ENCODE measurements at places on chromosomes 5 and 9.

- no peak for DNase-seq
Observed at GRCh38 chr9:37038302-37038942, 4.4 kb upstream of the PAX5 start.

DNA sequence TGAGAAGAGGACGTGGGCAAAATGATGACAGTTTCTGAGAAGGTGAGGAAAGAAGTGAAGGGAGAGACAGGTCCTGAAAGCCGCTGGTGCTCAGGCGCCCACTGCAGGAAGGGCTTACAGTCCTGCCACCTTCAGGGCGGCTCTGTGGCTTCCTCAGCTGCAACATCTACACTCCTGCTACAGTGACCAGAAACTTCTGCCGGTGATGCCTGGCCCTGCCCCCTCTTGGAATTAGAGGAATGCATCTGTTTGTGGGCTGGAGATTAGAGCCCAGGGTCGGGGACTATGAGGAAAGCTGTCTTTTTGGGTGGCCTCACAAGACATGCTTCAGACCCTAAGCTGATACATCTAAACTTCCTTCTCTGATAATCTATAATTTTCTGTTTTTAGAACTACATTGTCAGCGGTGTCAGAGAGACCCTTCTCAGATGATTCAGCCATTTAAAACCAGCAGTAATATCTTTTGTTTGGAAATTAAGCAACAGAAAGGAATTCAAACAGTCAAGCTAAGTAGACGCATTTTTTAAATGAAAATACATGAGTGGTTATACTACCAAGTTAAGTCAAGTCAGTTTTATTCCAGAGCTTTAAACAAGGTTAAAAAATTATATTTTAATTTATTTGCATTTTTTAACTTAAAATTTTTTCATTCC, 30.4 kb downstream of the PRDM6 start:
- peak; percentile 64 for DNase-seq

DNA sequence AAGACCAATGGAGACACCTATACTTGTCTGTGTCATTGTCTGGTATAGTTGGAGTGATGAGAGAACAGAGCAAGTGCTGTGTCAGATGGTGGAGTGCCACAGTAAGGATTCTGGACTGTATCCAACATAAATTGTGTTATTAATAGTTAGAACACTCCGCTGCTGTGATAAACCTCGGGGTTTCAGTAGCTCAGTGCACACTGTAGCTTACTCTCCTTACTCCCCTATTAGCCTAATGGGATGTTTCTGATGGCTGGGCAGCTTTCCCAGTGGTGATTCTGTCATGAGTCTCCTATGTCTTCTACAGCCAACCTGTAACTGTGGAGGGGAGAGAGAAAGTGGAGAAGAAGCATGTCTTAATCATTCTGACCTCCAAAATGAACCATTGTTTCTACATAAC, 127.6 kb upstream of the PTCH1 start:
- peak; percentile 2 for DNase-seq

GRCh38 chr5:127705120-127705892, 2.1 kb downstream of the CCDC192 start:
- DNase-seq, result peak; percentile 87

DNA sequence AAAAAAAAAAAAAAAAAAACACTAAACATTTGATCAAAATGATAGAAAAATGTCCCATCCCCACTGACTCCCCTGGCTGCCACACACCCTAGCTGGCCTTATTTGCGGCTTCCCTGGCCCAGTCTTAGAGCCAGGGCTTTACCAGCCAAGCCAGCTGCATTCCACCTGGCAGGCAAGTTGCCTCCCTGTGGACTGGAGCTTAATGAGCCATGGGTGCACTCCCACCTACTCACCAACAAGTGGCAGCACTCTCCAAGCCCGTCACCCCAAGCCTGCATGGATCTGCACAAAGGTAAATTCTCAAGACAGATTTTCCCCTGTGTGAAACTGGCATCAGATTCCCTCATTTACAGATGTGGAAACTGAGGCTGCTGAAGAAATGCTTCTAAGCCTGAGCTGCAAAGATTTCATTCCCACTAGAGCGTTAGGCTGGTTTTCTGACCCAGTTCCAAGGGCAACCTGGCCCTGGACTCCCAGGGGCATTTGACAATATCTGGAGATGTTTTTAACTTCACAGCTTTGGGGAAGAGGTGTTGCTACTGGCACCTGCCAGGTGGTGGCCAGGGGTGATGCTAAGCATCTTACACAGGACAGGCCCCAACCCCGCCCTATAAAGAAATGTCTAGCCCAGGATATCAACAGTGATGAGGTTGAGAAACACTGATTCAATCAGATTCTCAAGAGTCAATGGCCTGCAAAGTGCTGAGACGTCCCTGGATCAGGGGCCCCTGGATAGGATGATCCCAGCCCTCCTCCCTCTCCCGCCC, 21.9 kb upstream of the VDAC1 start:
- DNase-seq, result peak; percentile 75

- peak; percentile 33 for DNase-seq
Observed at GRCh38 chr5:142507531-142508372, 178.1 kb downstream of the FGF1 start.

DNA sequence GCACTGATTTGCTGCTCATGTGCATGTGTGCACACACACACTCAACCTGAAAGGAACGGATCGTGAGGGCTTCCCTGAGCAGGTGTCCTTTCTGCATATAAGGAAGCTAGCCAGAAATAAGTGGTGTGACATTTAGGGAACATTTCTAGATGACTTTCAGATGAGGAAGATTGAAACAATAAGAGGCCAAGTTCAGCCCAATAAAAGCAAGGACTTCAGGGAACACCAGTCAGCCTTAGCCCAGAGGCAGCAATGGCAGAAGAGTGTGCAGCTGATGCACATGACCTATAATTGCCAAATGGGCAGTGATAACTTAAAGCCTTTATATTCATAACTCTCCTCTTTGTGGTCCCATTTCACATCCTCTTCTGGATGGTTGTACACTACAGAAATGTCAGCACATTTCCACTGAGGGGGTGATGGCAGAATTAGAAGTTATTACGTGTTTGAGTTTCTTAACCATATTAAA, 255.5 kb downstream of the TRIM32 start:
- DNase-seq, result no peak

DNA sequence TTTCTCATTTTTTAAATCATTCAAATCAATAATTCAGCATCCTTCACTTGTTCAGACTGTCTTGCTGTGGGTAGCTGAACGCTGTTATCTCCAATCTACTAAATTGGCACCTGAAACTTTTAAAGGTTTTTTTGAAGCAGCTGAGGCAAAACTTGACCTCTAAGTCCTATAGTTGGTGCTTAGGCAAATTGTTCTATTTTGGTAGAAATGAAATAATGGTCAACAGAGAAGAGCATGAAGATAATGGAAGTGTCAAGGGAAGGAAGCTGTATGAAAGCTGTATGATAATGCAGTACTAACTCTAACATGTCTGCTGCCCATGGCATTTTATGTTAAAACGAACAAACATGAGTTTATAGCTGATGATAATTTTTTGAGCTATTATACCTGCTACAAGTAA, 138.0 kb downstream of the GDNF start:
- DNase-seq, result no peak

- no peak for DNase-seq
Observed at GRCh38 chr5:81779916-81780266, 29.0 kb upstream of the SSBP2 start.

DNA sequence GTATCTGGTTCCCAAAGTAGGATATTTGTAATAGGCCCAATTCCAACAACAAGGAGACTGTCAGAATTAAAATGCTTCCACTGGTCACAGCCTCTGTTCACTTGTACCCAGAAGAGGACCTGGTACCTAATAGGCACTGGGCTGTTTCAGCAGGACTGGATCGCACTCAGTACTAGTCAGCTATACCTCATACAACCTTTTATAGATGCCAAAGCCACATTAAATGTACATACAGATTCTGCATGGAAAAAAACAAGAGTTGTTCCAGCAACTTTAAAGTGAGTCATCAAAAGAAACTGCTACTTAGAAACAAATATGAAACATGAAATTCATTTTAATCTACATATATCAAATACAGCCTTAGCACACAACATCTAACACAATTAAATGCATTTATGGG, 87.5 kb downstream of the GPR21 start:
- DNase-seq, result peak; percentile 46

DNA sequence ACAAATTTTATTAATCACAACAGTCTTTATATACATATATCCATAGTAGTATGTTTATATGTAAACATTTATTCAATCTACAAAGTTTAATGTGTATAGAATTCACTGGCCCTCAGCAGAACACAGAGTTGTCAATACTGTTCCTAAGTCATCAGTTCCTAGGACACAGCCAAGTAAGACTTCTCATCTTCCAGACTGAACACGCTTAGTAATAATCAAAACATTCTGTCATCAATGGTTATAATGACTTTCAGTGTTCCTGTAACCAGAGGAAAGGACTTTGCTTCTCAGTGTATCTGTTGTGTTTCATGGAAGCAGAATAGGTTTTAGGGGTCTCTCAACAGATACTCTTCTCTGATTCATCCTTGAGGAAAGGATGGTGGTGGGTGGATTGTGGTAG, 82.2 kb downstream of the SMIM23 start:
- DNase-seq, result peak; percentile 51

DNA sequence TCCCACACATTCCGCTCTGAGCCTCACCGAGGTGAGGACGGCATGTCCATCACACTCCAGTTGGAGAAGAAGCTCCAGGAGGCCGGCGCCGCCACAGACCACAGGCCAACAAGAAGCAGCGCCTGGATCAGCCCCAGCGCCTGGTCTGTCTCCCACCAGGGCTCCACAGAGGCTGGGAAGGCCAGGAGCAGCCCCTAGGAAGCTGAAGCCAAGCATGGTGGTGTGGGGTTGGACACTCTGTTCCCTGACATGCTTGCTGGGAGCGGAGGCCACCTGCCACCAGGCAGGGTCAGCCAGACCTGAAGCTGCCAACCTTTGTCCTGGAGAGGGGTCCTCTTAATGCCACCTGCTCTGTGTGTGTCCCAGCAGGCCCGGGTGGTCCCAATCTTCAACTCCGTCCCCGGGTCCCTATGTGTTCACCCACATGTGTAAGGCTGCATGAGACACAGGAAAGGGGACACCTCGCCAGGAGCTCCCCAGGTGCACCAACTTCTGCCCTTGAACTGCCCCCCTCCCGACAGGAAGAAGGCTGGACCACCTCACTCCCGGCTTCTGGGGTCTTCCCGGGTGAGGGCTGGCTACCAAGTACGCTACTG, 140.1 kb upstream of the PPP1R26 start:
- DNase-seq, result no peak

GRCh38 chr5:110852053-110852452, 113.2 kb downstream of the SLC25A46 start:
- DNase-seq, result peak; percentile 11

GRCh38 chr9:133543772-133544467, 9.4 kb downstream of the ADAMTSL2 start:
- DNase-seq, result no peak

DNA sequence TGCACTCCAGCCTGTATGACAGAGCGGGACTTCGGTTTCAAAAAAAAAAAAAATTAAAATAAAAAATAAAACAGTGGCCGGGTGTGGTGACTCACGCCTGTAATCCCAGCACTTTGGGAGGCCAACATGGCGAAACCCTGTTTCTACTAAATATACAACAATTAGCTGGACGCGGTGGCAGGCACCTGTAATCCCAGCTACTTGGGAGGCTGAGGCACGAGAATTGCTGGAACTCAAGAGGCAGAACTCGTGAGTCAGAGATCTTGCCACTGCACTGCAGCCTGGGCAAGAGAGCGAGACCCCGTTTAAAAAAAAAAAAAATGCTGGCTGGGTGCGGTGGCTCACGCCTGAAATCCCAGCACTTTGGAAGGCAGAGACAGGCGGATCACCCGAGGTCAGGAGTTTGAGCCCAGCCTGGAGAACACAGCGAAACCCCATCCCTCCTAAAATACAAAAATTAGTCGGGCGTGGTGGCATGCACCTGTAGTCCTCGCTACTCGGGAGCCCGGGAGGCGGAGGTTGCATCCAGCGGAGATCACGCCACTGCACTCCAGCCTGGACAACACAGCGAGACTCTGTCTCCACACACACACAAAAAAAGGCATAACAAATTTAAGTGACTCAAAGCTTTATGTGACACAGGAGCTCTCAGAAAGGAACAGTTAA, 1.5 kb upstream of the NPM1 start:
- no peak for DNase-seq

DNA sequence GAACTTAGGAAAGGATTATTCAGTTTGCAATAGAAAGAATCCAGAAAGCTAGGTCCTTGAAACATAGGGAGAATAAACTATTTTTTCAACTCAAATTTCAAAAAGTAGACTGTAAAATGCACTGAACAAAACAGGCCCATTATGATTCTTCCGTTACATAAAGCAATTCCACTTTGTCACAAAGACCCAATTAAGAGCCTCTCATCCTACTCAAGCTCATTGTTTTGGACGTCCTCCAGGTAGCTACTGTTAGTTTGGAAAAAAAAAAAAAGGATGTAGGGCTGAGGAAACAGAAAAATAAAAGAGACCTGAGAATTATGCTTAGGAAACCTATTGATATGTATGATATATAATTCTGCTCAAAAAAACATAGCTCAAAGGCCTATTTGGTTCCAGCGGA, 74.0 kb downstream of the DIRAS2 start:
- no peak for DNase-seq

DNA sequence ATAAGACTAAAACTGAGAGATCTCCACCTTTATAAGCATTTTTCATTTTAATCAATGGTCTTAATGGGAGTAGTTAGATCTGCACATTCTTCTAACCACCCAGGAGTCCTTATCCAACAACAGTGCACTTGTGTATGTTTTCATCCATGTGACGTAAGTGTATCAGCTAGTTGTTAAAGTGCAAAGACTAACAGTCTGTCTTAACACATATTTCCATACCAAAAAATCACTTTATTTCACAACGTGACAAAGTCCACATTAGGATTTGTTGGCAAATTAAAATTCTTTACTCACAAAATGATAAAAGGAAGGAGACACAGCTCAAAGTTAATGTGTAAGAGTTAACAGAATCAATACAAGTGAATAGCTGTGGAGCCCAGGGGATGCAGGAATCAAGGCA, 1.9 kb upstream of the SMC2 start:
- DNase-seq, result no peak

- no peak for DNase-seq
Observed at GRCh38 chr9:120713257-120714087, 798 bp downstream of the MEGF9 start.

GRCh38 chr9:22041344-22041743, 32.2 kb upstream of the CDKN2B start:
- DNase-seq, result no peak

- DNase-seq, result peak; percentile 28
Observed at GRCh38 chr5:119131530-119132304, 60.8 kb downstream of the DMXL1 start.

GRCh38 chr5:157865781-157866180, 6.8 kb upstream of the CLINT1 start:
- DNase-seq, result peak; percentile 50

DNA sequence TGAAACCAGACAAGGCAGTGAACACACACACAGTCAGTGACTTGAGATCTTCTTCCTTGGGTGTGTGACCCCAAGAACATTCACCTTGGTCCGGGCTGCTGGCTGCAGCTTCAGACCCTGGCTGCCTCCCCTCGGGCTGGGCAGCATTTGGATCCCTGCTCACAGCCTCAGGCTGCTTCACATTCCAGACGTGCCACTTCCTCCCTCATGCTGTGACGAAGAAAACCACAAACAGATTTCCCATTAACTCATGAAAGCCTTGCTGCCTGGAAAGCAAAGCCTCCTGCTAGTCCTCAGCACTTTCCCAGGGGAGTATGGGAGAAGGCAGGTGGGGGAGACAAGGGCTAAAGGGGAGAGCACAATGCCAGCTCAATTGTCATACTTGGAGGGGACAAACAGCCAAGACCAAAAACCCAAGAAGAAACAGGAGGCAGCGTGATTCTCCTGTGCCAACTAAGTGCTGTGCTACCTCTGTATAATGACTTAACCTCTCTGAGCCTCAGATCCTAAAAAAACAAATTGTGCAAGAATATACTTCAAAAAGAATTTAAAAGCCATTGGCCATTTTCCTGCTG, 594.6 kb upstream of the BRINP1 start:
- DNase-seq, result peak; percentile 91

Measured in iris pigment epithelial cell (primary cell).